ENCODE measurements at places on chromosomes 7 and 10. TPM values are rescaled to one million over a fixed set of nuclear protein-coding genes. Genes with fewer than 3 reads are reported as not detected.

Gene MNX1
- total RNA-seq: not detected

Gene CD36
- not detected for total RNA-seq

Gene NODAL
- total RNA-seq: not detected

Gene AEBP1
- total RNA-seq: 90.4 TPM

Gene ERVW-1
- not detected for total RNA-seq

Gene CALCR
- not detected for total RNA-seq

Gene CPXM2
- not detected for total RNA-seq

Gene NUDT1
- 73.5 TPM for total RNA-seq

Gene METTL27
- 16.8 TPM for total RNA-seq

Gene LRIT1
- not detected for total RNA-seq

Gene KEL
- not detected for total RNA-seq

Gene SUN3
- not detected for total RNA-seq

Gene C1QL3
- total RNA-seq: not detected
